ENCODE measurements at places on chromosomes 5 and 9.

GRCh38 chr5:135458921-135459331, 6.8 kb upstream of the TIFAB start:
- DNase-seq: no peak

GRCh38 chr9:16267281-16268066, 603.0 kb downstream of the BNC2 start:
- DNase-seq: no peak

DNA sequence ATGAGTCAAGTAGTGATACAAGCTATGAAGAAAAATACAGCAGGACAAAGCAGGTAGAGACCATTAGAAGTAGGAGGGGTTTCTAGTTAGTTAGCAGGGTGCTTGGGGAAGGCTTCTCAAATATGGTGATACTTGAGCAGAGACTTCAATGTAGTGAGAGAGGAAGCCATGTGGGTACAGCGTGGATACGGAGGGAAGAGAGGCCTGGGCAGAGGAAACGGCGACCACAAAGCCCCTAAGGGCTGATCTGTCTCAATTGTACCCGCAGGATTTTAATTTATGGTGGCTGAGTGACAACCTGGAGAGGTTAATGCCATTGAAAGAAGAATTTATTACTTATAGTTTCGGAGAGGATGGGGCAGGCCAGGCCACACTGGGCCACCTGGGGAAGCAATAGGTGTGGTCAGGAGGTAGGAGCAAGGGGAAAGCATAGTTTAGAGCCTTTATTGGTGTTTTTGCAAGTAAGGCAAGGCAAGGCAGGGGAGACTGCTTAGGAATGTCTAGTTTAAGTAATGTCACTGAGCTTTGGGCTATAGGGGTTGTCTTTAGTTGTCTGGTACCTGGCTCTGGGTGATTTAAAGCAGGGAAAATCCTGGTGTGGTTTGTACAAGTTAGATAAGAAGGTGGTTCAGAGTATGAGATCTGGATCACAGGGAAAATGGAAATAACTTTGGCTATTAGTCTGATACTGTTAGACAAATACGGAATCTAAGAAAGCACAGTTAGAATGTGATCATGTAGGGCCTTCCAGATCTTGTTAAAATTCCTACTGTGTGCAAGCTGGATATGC, 42.6 kb downstream of the GCNT4 start:
- no peak for DNase-seq

DNA sequence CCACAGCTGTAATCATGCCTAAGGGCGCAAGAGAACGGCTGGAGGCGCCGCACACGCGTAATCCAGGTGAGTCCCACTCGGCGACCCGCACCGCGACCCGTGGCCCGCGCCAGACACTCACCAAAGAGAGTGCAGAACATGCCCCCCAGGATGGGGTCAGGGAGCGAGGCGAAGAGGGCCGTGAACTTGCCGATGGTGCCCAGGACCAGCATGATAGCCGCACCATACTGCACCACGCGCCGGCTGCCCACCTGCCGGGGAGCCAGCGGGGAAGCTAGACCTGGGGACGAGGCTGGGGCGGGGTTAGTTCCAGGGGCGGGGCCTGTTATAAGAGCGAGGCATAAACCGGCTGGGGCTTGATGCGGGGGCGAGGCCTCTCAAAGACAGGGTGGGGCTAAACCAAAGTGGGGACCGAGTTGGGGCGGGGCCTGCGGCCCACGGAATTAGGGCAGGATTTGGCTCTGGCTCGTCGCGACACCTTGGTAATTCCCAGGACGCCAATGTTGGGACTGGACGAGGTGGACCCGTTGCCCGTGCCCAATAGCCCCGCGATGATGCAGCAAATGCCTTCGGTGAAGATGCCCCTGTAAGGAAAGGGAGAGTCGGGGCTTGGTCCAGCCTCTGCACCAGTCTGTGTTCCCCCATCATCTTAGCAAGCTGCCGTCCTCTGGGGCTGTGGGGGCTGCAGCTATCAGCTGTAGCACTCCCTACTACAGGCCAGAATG, 4.8 kb downstream of the SLC23A1 start:
- no peak for DNase-seq

DNA sequence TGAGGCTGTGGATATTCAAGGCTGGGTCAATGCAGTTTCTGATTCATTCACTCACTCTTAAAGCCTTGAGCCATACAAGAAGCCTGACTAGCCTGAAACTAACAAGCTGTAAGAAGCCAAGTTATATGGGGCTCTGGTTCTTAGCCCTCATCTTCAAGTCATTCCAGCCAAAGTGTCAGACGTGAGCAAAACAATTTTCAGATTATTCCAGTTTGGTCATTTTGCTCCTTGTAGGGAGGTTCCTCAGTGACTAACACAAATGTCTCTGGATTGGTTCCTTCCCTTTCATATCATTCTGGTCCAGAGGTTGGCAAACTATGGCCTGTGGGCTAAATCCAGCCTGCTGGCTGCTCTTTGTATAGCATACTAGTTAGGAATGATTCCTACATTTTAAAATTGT, 12.5 kb upstream of the SHOC1 start:
- no peak for DNase-seq

DNA sequence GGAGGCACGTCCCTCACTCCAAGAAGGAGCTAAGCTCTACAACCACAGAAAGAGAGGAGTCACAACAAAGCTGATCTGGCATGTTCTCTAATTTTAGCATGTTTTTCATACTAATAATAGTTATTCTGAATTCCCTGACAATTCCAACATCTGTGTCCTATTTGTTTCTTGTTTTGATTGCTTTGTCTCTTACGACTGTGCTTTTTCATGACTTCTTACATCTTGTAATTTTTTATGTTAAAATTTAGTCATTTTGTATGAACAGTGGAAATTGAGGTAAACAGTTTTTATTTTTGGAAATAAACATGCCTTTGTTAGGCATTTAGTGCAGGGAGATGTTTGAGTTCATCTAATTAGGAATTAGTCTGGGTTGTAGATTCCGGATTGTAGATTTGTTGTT, 668.1 kb upstream of the EDIL3 start:
- no peak for DNase-seq

DNA sequence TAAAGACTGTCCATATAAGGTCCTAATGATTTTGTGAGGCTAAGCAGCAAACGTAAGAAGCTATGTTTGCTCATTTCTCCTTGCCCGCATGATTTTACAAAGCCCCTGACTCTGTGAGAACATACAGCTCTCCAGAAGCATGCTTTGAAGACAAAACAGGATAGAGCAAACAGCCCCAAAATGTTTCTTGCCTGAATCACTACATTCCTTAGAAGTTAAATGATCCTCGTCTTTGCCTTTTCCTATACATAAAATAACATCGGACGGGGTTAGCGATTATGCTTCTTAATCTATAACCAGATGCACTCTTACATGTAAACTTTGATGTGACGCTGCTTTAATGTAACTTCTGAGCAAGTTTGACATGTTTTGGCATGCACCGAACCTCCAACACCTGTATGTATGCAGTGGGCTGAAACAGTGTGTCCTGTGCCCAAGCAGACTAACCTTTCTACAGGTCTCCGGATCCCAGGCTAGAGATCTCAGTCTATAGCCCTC, 353.7 kb downstream of the CETN3 start:
- DNase-seq: no peak

- DNase-seq: no peak
Observed at GRCh38 chr5:55897905-55898304, 46.7 kb downstream of the IL31RA start.

GRCh38 chr9:86238861-86239770, 20.3 kb downstream of the C9orf153 start:
- no peak for DNase-seq

DNA sequence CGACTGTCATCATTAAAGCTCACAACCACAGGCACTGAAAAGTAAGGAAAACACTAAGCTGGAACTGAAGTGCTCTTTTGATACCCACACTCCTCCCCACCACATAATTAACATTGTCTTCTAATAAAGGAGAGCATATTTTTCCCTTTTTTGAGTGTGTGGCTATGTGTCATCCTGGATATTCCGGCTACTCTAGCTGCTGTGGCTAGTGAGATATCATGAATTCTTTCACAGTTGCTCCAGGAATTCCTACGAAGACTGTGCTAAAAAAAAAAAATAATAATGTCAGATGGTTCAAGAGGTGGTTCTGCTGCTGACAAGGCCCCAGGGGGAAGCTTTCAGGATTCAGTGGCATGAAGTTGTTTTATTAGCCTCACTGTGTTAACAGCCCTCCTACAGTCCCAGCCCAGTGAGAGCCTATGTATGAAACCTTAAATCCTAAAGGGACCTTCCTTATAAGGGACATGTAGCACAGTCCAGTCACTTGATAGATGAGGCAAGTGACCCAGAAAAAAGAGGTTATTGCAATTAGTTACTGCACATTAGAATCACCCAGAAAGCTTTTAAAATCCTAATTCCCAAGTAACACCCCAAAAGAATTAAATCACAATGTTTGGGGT, 46.6 kb downstream of the TMEM252 start:
- DNase-seq: no peak

- no peak for DNase-seq
Observed at GRCh38 chr9:3401221-3401954, 124.4 kb downstream of the RFX3 start.

DNA sequence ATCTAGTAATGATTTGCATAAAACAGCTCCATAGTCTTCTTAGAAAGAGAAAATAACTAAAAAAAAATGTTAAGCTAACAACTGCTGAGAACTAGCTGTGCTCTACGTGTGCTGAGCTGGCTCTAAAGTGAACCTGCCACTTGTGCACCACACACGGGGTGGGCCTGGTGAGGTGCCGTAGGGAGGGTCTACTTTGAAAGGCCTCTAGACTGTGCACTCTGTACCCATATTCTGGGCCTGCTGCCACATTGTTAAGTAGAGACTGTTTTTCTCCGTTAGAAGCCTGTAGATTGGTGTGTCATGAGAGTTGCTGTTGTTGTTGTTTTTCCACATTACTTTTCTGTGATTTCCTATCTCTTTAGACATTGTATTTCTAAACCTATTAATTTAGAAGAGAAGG, 93.9 kb downstream of the CD180 start:
- DNase-seq: no peak

Data from activated naive CD4-positive, alpha-beta T cell treated with anti-CD3 and anti-CD28 coated beads, Interleukin-2, amount 50 U/mL, for 16 hours (primary cell).